NCI-H446 (cell line): ENCODE measurements at places on chromosomes 5 and 9.

DNA sequence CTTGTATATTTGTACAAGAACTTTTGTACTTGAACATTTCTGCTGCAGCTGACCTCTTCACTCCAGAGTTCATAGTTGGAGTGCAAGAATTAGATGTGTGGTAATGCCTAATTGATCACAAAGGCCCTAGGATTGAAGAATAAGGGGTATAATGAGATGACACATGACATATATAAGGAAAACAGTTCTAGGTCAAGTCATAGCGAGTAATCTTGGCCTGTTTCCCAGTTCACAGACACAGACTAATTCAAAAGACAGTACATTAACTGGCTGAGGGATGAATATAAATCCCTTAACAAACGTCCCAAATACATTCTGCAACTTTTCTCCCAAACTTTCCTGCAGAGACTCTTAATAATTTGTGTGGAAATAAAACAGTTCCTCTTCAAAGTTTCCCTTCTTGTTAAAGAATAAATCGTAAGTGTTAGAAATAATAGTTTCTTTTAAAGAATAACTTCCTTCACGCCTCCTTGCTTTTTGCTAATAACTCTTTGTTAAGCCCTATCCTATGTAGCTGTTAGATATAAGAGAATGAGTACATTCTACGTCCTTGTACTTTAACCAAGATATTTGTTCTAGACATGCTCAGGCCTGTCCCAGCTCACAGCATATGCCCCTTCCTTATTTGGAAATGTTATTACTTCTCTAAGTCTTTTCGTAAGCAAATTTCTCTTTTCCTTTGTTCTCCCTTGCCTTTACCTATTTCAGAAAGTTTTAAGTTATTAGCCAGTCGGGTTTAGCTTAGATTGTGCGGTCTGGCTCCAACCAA, 556.4 kb upstream of the CTNND2 start:
- no peak for DNase-seq

DNA sequence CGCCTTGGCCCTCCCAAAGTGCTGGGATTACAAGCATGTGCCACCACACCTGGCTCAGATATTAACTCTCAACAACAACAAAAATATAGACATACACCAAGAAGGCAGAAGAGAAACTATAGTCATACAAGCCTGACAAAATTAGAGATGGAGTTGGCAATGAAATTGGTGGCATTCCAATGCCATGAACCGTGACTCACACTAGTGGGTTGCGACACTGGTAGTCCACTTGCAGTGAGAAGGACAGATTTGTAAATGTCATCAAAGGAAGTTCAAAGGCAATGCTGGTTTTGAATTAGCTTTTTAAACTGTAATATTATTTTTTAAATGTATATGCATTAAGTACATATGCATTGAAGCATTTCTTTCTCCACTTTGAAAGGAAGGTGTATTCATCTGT, 8.5 kb upstream of the DNAJC25 start:
- no peak for DNase-seq

DNA sequence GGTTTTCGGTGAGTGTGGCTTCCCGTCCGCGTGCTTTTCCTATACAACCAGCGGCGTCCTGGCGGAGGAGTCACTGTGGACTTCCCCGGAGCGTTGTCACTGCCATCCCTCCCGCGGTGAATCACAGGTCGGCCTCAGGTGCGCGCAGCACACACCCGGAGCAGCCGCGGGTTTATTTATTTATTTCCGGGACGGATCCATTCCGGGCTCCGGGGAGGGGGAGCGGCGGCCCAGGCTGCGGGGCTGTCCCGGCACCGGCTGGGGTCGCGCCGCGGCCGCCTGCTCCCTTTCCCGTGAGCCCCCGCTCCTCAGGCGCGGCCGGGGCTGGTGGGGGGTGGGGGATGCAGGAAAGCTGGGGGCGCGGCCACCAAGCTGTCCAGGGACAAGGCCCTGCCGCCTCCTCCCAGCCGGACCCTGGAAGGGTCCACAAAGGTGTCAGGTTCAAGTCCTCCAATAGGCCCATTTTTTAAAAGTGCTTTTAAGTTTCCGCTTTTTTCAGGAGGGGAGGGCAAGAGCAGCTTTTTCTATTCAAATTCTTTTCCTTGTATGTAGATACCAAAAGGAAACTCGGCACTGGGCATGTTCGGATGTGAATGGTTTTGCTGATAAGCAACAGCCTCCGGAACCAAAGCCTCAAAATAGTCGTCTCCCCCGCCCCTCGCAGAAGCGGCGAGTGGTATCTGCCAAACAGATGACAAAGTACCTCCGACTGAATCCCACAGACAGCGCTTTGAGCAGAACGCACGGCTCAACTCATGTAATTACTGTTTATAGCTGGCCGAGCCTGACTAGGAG, 192.5 kb downstream of the CD180 start:
- no peak for DNase-seq

- DNase-seq, result peak; percentile 28
Observed at GRCh38 chr9:7094052-7094451, 336.3 kb downstream of the KDM4C start.

DNA sequence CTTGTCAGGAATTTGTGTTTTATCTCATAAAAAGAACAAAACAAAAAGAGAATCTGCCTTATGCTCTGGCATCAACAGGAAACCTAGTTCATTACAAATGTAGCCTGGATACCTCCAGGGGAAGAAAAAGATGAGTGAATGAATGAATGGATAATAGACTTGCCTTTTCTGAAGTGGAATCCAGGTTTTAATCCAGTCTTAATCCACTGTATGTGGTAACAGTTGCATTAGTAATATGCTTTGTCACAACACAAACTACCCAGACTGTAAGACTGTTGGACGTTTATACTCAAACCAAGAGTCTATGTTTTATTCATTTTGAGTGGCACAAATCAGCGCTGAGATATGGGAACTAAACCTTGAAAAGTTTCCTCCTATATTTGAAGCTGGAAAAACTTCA, 32.1 kb upstream of the MAP3K1 start:
- no peak for DNase-seq

GRCh38 chr5:152405145-152405544, at the start of gene NMUR2:
NMUR2 (minus strand) TSS chr5:152405279; CDS start chr5:152405113, 166 bp downstream.
- DNase-seq, result peak; percentile 12

- no peak for DNase-seq
Observed at GRCh38 chr5:176489077-176489476, 40.9 kb downstream of the FAF2 start.

DNA sequence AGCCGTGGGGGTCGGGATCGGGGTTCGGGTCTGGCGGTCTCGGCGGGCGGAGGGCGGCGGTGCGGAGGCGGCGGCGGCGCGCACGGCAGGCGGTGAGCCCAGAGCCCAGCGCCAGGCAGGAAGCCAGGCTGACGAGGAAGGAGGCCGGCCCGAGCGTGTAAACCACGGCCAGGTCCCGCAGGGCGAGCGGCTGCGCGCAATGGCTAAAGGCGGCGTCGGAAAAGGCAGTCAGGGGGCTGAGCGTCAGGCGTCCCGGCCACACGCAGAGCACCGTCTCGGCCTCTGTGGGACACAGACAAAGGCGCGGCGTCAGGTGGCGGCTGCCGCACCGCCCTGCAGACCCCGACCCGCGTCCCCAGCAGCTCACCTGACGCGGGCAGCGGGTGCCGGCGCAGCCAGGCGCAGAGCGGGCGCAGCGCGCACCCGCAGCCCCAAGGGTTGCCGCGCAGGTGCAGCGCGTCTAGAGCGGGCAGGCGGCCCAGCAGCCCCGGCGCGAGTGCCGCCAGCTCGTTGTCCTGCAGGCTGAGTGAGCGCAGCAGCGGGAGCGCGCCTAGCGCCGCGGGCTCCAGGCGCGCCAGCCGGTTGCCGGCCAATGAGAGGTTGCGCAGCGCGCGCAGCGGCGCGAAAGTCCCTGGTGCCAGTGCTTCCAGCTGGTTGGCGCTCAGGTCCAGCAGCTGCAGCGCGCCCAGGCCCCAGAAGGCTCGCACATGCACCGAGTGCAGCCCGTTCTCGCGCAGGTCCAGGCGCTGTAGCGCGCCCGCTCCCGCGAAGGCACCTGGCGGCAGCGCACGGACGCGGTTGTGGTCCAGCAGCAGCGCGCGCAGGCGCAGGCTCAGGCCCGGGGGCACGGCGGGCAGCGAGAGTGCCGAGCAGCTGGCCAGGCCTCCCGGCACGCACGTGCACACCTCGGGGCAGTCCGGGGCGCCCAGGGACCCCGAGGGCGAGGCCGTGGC, 671 bp downstream of the LRRC26 start:
- DNase-seq, result peak; percentile 54

GRCh38 chr9:124544535-124544934, 37.3 kb upstream of the NR5A1 start:
- no peak for DNase-seq

DNA sequence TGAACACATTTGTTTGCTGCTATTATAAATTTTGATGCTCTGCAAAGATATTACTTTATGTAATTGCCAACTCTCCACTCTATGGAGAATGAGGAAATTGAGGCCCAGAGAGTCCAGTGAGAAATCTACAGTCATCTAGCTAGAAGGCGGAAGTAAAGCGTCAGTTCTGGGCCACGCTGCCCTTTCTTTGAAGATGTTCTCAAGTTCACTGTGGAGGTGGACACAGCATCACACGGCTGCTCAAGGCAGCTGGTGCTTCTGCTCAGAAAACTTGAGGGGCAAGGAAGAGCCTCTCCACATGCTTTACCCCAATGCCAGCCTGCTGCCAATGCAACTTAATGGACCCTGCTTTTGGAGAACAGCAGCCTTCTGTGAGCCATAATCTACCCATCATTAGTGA, 96.3 kb downstream of the TTLL11 start:
- DNase-seq, result no peak

- no peak for DNase-seq
Observed at GRCh38 chr9:12726795-12727194, 33.6 kb downstream of the TYRP1 start.

DNA sequence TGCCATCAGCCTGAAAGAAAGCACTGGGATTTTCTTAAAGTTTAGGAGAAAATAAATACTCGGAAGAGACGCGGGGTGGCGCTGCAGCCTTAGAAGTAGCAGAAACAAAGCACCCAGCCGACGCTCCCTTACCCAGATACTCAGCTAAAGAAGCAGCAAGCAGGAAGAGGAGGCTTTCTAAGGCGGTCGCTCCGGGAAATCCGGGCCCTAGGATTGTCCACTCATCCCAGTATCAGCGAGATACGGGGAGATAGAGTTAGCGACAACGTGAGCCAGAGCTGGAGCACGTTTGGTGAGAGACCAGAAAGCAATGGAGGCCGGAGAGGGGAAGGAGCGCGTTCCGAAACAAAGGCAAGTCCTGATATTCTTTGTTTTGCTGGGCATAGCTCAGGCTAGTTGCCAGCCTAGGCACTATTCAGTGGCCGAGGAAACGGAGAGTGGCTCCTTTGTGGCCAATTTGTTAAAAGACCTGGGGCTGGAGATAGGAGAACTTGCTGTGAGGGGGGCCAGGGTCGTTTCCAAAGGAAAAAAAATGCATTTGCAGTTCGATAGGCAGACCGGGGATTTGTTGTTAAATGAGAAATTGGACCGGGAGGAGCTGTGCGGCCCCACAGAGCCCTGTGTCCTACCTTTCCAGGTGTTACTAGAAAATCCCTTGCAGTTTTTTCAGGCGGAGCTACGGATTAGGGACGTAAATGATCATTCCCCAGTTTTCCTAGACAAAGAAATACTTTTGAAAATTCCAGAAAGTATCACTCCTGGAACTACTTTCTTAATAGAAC, at the start of gene PCDHB2:
PCDHB2 (plus strand) TSS at position 135 of the 782 bp plus-strand sequence; CDS start at position 311, 176 bp downstream.
- peak; percentile 61 for DNase-seq

GRCh38 chr5:158907856-158908255, 191.9 kb downstream of the EBF1 start:
- DNase-seq, result peak; percentile 46

- no peak for DNase-seq
Observed at GRCh38 chr9:84320231-84320630, 20.3 kb downstream of the SLC28A3 start.

GRCh38 chr5:124744170-124744971, 2.1 kb downstream of the ZNF608 start:
- no peak for DNase-seq

GRCh38 chr9:16653491-16654399, 216.7 kb downstream of the BNC2 start:
- DNase-seq, result peak; percentile 58

GRCh38 chr5:68479524-68479923, 264.0 kb downstream of the PIK3R1 start:
- DNase-seq, result no peak

GRCh38 chr9:97512966-97513560, 11.6 kb downstream of the TMOD1 start:
- DNase-seq, result no peak

- DNase-seq, result no peak
Observed at GRCh38 chr9:9214066-9214465, 1398.7 kb downstream of the PTPRD start.

GRCh38 chr5:28328681-28329080, 1290.3 kb upstream of the CDH9 start:
- DNase-seq, result no peak

- no peak for DNase-seq
Observed at GRCh38 chr5:28500511-28500910, 1462.1 kb upstream of the CDH9 start.

DNA sequence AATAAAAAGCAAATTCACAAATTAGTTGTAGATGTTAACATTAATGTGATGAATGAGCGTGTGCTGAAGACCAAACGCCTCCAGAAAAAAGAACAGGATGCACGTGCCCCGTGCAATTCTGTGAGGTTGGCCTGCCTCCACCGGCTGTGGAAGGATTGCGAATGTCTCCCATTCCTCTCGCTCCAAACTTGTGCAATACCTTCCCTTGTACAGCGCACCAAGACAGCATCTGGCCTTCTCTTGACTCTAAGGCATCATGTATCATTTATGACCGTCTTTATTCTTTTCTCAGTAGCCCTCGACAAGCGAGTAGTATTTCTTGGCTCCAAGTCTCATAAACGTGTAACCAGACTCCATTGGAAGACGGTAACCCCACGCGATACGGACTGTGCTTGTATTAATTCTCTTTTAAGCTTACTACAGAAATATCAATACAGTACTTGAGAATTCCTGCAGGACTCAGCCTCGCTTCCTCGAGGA, 1.5 kb upstream of the TESK1 start:
- peak; percentile 63 for DNase-seq

- no peak for DNase-seq
Observed at GRCh38 chr5:131378721-131379541, 115.1 kb downstream of the CDC42SE2 start.

- DNase-seq, result no peak
Observed at GRCh38 chr5:175104677-175105076, 339.3 kb downstream of the DRD1 start.

DNA sequence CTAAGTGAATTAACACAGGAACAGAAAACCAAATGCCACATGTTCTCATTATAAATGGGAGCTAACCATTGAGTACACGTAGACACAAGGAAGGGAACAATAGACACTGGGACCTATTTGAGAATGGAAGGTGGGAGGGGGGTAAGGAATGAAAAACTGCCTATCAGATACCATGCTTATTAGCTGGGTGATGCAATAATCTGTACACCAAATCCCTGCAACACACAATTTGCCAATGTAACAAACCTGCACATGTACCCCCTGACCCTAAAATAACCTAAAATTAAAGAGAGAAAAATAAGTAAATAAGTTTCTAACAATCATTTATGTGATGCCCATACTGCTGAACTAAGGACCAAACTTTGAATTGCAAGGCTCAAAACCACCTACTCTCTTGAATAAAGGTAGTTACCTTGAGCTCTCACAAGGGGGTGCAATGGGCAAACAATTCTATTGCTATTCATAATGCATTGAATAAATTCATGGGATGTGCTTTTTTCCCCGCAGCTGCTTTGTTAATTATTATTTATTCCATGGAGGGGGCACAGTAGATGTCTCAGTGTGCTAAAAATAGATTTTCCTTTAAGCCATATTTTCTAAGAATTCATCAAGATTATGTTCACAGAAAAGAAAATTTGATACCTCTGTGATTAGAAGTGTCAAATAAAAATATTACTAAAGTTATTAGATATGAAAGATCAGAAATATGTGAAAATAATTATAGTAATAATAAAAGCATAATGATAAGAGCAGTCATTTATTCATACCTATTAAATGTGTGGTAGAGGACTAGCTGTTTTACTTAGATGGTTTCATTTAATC, 76.2 kb upstream of the PTPN3 start:
- peak; percentile 26 for DNase-seq
